ENCODE measurements at places on chromosomes 3 and 15.

DNA sequence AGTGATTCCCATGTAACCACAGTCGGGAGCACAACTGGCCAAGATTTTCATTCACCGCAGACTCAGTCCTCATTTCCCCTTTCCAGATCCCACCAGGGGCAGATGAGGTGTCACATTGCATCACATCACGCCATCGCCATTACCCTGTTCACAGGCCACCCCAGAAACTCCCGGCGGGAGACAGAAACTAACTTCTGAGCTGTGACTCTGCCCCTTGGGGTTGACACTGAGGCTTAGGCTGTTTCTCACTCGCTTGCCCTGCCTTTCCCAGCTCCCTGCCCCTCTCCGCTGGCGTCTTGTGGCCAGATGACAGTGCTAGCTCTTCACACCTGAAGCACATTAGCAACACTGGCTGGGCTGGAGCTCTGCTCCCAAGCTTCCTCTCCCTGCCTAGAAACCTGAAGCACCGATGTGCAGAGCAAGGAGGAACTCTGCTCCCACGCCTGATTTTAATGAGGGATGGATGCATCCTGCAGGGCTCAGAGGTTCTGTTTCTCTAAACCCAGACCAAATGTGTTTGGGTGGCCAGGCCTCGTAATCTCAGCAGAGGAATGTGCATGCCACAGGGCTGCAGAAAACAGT, 88.8 kb upstream of the CTDSPL start:
- DNase-seq, result no peak

DNA sequence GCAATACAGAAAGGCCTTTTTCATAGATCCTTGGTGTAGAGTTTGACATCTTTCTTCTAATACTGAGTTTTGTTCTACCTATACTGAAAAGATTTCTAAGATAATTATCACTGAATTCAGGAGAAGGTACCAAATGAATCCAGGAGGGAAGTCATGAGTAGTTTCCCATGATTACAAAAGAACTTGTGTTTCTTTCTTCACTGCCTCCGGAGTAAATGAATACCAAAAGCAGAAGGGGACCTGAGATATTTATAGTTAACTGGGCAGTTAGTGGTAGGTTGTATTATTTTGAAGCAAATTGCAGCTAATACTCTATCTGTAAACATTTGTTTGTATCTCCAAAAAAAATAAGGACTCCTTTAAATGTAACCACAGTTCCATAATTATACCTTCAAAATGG, 175.4 kb downstream of the SUCNR1 start:
- DNase-seq, result no peak

GRCh38 chr3:14725013-14725412, 50.1 kb downstream of the C3orf20 start:
- DNase-seq, result no peak

DNA sequence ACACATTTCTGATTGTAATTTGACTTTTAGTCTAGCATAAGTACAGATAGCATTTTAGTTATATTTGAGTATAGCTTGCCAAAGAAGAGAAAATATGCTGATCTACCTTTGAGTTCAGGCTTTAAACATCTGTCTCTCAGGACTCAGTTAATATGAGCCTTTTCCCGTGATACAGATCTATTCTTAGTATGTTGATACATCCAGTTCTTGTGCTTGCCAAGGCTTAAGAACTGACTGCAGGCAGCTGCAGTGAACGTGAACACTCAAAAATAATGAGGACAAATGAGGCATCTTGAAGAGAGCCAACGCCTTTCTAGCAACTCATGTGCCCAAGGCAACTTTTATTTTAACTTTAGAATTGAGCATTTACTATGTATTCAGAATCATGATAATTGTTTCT, 325.5 kb downstream of the SI start:
- no peak for DNase-seq

DNA sequence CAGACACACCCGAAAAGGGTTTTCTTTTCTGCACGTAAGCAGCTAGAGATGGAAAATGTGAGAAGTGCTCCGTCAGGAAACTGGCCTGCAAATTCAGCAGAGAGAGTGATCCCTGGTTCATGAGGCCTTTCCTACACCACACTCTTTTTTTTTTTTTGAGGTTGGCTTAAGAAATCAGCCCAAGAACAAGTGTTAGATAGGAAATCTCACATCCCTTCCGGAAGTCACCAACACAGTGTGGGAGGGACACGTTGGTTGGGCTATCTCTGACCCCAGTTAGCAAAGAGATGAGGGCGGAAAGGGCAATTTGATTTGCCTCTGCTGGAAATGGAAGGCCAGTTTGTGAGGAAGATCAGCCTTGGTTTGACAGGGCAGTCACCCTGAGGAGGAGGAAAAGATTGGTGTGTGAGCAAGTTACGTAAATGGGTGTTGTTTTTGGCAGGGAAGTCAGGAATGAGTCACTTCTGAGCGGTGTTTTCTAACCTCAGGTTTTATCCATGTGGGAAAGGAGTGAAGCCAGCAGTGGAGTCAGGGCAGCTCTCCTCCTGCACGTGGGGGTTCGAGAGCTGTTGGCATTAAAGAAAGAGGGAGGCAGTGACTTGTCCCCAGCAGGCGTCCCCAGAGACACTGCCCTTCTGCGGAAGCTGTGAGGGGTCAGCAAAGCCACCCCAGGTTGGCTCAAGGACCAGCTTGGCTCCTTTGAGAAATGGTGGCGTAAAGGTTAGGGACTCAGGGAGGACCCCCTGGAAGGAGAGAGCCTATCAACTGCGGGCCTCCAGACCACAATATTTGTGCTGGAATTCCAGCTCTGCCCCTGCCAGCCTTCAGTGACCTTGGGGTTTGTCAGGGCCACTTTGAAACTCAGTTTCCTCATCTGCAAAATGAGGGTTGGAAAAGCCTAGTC, 237.6 kb upstream of the BHLHE40 start:
- DNase-seq, result peak; percentile 89

- DNase-seq, result no peak
These were observed 27.8 kb downstream of the CHP1 start for GRCh38 chr15:41258750-41259471.

DNA sequence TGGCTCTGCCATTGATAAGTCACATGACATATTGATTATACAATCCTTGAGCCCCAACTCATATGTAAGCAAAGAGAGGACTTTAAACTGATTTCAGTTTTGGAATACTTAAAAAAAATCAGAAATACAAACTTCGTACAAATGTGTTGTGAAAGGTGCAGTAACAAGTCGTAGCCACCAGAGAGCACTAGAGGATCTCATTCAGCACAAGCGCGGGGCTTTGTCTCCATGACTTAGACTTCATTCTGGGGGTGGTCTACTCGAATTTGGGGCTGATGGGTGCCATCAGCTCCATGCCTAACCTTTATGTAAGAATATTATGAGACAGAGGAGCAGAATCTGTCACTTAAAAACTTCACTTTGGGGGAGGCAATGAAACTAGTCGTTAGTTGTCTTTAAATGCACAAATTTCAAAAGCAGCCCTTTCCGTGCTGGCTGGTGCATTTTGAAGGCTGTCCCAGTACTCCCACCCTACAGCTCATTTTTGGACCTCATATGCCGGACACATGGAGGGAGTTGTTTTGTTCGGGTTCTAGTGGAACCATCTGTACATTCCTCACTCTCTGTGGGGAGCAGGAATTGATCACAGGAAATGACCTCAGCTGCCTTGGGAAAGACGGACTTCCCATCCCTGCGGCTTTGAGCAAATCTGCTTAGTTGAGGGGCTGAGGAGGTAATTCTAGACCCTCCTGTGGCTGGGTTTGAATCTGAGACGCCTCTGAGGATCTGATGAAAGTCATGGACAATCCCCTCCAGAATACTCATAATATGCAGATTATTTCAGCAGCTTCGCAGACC, 27.5 kb upstream of the MASP1 start:
- peak; percentile 47 for DNase-seq

DNA sequence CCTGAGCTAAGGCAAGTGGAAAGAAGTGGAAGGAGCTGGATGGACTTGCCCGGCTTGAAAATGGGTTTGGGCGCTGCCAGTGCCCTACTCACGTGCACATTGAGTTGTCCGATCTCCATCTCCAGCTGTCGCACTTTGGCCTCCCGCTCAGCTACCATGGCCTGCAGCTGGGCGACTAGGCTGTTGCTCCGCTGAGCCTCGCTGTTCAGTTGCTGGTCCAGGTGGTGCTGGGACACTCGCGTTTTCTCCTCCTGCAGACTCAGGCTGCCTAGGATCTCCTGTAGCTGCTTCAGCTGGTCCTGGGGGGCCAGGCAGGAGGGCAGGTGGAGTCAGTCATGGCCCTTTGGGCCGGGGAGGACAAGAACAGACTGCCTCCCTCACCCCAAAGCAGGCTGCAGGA, 33.0 kb upstream of the HHATL start:
- no peak for DNase-seq

DNA sequence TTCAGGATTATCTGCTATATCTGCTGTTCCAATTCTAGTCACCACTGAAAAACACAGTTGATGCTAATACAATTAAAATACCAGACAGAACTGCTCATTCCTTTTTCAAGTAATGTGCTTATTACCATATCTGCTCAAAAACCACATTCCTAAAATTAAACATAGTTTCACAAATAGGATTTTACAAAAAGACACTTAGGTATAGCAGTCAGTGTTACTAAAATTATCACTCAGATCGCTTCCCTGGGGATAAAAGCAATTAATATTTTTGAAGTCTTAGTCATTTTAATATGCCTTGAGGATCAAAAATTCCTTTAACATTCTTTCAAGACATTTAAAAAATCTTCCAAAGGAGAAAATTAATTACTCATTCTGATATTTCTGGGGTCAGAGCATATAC, 71.5 kb downstream of the RAD18 start:
- no peak for DNase-seq

All from smooth muscle cell of the brain vasculature (primary cell).